ENCODE measurements at places on chromosomes 4 and X.

DNA sequence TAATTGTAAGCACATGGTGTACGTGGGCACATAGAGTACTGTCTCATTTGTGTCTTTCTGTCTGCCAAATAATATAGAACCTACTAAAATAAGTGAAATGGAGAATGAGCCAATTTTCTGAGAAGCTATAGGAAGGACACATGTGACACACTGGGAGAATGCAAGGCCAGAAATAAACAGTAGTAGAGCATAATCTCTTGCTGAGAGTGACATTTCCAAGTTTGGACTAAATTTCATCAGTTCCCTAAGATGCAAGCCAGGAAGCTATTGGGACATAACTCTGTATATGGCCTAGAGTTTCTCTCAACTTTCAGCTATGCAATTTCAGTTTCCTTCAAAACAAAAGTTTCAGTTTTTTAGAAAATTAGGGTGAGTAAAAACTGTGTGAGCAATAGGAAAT, 638.7 kb downstream of the PCDH18 start:
- no peak for DNase-seq

GRCh38 chr4:28211676-28212470, 1351.2 kb downstream of the STIM2 start:
- no peak for DNase-seq

DNA sequence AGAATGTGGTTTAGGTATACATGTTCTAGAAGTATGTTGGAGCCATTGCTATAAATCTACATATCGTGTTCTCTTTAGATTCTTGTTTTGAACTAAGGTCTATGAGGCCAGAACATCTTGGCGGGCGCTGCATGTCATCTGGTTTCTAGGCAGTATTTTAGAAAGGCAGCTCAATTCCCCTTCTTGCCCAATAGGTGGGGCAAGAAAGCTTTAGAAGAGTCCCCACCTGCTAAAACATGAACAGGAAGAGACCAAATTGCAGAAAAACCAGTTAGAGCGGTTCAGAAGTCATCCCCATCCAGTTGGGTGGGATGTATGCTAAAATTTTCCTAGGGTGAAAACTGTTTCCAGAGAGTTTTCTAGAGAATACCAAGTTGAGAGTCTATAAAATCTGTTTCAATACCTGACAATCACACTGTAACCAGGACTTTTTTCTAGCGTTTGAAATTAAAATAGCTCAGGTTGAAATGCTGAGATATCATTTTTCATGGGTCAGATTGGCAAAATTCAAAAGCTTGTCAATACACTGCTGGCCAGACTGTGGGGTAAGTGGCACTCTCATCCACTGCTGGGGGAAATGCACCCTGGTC, 17.5 kb upstream of the SH3KBP1 start:
- DNase-seq = peak; percentile 17

DNA sequence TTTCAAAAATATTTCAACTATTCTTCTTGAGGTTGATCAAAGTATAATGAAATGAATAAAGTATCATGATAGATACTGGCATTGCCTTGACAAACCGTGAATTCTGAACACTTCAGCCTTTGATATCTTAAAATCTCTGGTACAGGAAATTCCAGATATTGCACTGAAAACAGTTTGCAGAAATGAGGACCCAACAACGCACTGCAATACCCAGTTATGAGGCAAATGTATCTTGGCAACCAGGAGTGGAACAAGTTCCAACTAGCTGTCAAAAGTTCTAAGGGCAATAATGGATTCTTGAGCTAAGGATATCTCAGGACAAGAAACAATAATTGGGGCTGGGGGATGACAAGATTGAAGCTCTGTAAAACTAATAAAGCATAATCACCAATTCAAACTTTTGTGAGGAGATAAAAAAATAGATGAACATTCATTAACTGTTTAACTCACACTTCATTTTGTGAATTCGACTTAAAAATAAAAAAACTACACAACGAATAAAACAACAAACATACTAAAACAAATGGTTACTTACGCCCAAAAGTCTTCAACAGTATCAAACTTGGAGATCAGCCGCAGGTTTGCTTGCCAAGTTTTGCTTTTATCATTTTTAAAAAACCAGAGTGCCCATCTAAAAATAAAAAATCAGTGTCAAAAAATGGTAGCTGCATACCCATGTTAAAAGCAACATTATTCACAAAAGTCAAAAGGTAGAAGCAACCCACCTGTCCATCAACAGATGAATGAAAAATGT, 38.1 kb downstream of the EIF4E start:
- DNase-seq = no peak

GRCh38 chr4:89000844-89001360, 56.1 kb downstream of the FAM13A start:
- peak; percentile 71 for DNase-seq

DNA sequence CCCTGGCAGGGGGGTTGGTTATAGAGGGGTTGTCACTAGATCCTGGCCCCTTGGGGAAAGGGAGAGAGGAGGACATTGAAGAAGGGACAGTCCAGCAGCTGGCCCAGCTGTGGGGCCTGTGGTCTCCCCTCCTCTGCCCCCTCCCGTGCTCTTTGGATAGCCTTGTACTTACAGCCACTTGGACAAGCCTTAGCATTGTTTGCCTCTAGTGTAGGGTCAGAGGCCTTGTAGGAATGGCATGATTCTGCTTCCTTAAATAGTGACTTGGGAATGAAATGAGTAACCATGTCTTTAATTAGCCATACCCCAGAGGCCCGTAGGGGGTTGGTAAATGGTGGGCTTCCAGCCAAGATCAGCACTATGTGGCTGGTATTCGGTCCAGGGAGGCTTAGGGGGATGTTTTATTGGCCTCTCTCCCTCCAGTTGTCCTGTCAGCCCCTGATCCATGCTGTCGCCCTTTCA, 230.6 kb downstream of the PTTG2 start:
- no peak for DNase-seq

DNA sequence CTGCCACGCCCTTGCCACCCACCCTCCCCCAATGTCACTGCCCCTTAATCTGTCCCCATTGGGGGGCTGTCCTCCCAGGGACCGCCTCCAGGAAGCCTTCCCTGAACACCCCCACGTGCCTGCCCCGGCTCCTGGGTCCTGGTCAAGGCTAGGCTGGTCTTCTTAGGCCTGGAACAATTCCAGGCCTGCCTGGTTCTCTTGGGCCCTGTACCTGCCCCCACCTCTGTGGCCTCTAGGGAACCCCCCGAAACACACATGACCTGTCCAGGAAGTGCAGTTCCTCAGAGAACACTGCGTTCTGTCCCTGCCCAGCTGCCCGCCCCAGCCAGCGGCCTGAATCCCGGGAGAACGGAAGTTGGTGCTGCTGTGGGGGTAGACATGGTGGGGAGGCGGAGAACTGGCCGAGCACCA, 5.1 kb downstream of the MXD4 start:
- DNase-seq = no peak

DNA sequence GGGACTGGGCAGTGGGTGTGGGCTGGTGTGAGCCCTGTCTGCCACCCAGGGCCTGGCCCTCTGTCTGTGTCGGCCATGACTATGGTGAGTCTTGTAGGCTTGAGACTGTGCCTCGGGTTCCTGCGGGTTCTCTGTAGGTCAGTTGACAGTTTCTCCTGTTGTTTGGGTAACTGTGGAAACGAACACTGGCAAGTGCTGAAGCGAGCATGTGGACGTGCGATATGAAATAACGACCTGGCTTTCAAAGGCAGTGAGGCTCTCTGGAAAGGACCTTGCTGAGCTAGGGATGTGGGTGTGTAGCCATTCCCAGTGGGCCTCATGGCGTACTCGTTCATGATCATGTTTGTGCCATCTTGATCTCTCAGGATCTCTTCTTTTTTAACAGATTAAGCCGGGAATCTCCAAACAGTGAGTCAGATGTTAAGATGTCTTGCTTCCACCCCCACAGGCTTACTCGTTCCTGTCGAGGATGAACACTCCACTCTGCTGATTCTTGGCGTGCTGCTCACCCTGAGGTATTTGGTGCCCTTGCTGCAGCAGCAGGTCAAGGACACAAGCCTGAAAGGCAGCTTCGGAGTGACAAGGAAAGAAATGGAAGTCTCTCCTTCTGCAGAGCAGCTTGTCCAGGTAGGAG, 41.3 kb downstream of the HTT start:
- DNase-seq = no peak

DNA sequence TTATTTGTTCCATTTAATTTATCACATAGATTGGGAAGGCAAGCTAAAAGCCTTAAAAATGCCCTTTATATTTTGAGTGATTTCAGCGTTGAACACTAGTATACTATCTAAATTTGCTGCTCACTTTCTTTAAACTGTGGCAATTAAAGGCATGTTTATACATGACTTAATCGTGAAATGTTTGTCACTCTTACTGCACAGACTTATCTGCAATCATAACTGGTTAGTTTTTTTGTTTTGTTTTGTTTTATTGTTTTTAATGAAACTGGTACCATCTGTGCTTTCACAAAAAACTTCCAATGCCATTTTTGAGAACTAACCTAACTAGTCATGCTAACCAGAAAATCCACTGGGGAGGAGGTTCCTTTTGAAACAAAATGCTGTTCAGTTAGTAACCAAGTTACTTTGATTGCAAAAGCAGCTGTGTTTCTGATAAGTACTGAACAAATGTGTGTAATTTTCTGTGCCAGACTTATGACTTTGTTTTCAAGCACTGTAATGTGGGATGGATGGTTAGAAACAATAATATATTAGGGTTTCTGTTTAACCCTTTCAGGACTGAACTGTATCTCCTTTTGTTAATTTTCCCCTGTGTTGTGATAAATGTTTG, 56.1 kb downstream of the CCKAR start:
- no peak for DNase-seq

- DNase-seq = no peak
These were observed 349.0 kb downstream of the MID1IP1 start for GRCh38 chrX:39150220-39150619.

- DNase-seq = no peak
These were observed 53.5 kb downstream of the PAGE2 start for GRCh38 chrX:55142206-55142918.

DNA sequence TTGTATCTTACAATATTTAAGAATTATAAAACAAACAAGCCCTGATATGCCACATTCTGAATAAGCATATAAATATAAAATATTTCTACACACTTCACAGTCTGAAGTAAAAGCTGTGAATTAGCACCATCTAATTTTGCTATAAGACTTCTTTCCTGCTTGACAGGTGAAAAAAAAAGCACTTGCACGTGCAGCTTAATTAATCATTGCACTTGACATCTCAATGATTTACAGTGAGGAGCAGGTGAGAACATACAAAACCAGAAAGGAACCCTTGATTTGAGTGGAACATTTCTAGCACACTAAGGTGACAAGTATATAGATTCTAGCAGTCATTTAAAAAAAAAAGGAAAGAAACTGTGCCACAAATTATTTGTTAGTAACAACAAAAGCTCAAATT, 47.9 kb downstream of the CHIC2 start:
- no peak for DNase-seq

GRCh38 chr4:184514121-184514988, 40.0 kb upstream of the IRF2 start:
- no peak for DNase-seq

- no peak for DNase-seq
These were observed 31.8 kb downstream of the RAP2C start for GRCh38 chrX:132187451-132187850.

GRCh38 chrX:3450881-3451570, 104.6 kb upstream of the MXRA5 start:
- DNase-seq = no peak

DNA sequence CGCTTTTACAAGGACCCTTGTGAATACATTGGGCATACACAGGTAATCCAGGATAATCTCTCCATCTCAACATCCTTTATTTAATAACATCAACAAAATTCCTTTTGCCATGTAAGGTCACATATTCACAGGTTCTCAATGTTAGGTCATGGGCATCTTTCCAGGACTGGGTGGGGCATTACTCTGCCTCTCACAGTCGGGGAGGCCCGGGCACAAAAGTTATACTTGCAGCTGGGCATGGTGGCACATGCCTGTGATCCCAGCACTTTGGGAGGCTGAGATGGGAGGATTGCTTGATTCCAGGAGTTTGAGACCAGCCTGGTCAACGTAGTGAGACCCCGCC, 93.7 kb upstream of the AP1S2 start:
- DNase-seq = no peak

- no peak for DNase-seq
These were observed 82.2 kb downstream of the ZNF330 start for GRCh38 chr4:141302924-141303323.

GRCh38 chr4:129094347-129094746, 1.0 kb upstream of the SCLT1 start:
- no peak for DNase-seq

- DNase-seq = no peak
These were observed 17.9 kb downstream of the STK26 start for GRCh38 chrX:132041015-132041414.

- no peak for DNase-seq
These were observed 53.3 kb downstream of the WFS1 start for GRCh38 chr4:6322761-6323566.

DNA sequence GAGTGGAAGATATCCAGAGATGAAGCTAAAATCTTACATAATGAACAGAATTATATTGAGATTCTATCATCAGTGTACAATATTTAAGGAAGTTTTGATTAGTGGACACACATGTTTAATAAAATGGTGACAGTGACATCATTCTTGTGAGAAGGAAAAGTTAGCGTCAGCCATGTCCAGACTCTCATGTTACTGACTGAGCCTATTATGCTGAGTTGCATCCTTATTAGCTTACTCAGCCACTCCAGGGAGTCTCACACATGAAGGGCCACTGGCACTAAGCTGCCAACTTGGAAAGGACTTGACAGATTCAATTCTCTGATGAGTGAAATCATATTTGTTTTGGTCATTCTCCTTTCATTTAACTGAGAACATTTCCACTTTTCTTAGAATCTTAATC, 170.6 kb downstream of the BANK1 start:
- no peak for DNase-seq

DNA sequence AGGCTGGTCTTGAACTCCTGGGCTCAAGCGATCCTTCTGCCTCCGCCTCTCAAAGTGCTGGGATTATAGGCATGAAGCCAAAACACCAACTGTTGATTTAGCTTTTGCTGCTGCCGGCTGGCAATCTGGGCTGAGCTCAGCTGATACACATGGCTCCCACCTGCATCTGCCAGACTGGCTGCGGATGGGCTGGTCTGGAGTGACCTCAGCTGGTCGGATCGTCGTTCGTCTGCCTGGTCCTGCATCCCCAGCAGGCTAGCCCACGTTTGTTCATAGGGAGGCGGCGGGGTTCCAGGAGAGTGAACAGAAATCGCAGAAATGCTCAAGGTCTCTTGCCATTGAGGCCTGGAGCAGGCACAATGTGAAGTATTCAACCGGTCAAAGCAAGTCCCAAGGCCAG, 74.4 kb upstream of the DDX3X start:
- DNase-seq = no peak

DNA sequence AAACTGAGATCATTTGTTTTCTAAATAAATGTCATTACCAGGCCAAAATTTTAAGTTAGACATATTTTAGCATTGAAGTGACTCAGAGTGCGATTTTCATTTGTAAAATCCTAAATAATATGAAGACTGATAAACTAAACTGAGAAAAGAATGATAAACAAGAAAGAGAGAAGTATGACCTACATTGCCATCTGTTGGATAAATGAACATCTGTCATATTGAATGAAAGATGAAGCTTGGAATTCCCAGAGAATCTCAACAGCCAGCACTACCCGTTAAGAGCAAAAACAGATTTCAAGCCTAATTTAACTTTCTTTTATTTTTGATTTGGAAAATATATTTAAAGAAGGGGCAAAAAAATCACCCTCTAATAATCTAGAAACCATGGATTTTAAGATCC, 591.0 kb upstream of the ATOH1 start:
- no peak for DNase-seq

Data from hematopoietic multipotent progenitor cell treated with erythropoietin and hydrocortisone succinate and interleukin-3 and kit ligand, for 17 days (in vitro differentiated cells).